ENCODE measurements at places on chromosomes 11 and 22.

- DNase-seq = no peak
Observed at GRCh38 chr11:116700586-116701220, 72.1 kb downstream of the BUD13 start.

- DNase-seq = no peak
Observed at GRCh38 chr22:20140107-20140445, 8.5 kb downstream of the ZDHHC8 start.

DNA sequence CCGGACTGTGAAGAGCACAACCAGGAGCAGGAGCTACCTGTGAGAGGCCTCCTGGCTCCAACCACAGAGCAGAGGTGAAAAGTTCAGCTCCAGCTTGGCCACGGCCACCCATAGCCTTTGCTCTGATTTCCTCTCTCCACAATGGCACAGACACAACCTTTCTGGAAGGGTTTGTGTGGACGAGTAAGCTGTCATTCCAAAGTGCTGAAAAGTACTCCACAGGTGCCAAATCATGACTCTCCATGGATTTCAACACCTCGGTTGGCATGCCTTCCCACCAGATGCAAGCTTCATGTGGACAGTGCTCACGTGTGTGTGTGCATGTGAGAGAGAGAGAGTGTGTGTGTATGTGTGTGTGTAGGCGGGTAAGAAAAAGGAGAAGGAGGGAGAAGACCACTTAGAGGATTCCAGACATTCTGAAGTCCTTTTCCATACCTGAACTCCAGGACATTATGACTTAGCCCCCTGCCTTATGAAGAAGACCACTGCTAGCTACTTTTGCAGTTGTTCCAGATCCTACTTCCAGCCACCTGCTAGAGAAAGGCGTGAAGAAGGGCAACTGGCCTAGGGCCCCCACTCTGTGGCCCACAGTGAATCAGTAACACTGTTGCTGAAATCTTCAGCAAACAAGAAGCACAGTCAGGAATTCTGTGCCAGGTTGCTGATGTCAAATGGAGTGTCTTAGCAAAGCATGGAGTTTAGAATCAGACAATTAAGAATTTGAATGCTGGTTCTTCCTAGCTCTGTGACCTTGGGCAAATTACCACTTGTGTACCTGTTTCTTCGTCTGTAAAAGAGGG is 13.9 kb upstream of the NAV2 start:
- DNase-seq = no peak

GRCh38 chr11:104572279-104572678 is 326.0 kb downstream of the CASP12 start:
- no peak for DNase-seq

DNA sequence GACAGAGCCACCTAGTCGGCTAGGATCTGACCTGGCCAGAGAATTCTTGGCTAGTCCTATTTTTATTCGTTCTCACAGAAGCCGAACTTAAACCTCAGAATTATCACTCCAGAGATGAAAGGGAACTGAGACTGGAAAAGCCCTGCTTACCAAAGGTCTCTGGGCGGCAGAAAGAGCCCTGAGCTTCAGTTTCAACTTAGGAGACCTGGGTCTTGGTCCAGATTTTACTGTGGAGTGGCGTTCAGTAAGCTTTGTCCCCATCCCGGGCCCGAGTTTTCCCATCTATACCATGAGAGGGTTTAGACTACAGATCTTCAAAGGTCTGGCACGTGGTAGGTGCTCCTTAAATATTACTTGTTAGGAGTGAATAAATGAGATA is 516 bp downstream of the NEU3 start:
- DNase-seq = no peak

- no peak for DNase-seq
Observed at GRCh38 chr22:32378707-32379272, 21.1 kb downstream of the RFPL3 start.

DNA sequence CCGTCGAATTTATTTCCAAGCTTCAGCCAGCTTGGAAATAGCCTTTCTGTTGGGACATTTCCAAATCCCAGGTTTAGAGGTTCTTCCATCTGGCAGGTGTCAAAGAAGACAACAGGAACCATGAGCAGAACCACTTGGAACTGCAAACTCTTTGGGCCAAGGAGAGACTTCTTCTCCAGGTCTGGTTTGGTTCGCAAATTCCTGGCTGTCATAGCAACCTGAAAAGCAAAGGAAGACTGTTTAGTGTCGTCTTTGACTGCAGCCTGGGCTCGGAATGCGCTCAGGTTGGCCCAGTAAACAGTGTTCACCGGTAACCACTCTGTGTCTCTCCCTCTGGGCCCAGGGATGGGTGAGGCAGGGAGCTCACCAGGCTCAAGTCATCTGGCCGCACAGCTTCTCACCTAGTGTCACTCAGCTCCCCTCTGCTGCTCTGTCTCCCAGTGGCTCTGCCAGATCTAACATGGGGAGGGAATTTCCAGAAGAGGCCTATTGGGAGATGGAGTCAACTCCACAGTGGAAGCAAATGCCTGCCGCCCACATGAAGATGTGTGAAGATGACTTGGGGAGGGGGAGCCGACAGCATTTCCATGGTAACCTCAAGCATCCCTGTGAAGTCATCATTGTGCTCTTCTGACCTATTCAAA is 11.9 kb upstream of the CLMP start:
- DNase-seq = no peak

DNA sequence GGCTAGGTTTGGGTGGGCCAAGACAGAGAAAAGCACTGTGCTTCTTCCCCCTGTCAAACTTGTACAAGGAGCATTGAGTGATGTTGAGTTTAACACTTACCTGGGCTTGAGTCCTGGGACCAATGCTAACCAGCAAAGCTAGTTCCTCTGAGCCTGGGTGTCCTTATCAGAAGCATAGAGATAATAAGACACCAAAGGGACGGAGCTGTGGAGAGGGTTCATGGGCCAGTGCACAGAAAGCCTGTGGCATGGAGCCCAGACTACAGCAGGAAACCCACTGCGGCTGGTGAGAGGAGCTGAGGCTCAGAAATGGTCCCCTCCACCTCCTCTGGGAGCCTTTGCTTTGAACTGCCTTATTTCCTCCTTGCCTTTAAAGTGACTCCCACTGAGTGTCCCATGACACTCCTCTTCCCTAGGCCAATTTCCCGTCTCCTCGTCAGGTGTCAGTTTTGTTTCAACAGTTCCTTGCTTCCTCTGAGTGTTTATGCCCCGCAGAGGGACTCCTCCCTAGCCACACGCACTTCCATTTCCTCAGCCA is 9.4 kb downstream of the SLCO2B1 start:
- DNase-seq = no peak

DNA sequence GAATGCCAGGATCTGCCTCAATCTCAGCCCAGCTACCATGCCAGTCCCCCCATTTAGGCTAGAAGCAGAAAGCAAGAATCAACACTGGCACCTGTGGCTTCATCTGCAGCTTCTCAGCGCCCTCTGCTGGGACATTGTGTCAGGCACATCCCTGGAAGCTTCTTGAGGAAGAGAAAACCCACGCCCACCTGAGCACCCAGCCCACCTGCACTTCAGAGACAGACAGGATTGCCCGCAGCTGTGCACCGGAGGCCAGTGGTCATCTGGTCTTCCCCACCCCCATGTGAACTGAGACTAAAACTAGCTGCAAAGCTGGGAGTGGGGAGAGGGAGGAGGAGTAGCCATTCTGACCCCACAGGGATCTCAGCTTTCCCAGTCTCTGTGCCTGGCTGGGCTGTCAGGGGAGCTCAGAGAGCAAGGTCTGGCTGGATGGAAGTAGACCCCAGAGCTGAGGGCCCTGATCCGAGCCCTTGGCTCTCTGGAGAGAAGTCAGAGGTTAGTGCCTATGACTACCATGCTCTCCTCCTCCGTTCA is 66.8 kb downstream of the FEZ1 start:
- DNase-seq = no peak

GRCh38 chr22:38843201-38843656 is 599 bp downstream of the NPTXR start:
- DNase-seq = no peak

DNA sequence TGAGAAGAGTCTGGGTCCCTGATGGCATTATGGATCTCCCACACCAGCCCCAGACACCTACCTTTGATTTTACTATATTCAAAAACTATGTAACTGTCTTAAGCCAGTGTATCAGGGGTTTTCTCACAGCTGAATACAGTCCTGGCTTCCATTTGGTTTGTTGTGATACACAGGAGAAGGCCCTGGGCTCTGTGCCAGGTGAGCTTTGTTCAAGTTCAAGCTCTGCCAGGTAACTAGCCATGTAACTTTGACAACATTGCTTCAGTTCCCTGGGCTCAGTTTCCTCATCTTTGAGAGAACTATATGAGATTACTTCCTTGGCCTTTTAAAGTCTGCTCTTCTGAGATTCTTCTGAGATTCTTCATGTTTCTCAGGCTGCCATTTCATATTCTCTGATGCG is 327.5 kb upstream of the TENM4 start:
- DNase-seq = no peak

DNA sequence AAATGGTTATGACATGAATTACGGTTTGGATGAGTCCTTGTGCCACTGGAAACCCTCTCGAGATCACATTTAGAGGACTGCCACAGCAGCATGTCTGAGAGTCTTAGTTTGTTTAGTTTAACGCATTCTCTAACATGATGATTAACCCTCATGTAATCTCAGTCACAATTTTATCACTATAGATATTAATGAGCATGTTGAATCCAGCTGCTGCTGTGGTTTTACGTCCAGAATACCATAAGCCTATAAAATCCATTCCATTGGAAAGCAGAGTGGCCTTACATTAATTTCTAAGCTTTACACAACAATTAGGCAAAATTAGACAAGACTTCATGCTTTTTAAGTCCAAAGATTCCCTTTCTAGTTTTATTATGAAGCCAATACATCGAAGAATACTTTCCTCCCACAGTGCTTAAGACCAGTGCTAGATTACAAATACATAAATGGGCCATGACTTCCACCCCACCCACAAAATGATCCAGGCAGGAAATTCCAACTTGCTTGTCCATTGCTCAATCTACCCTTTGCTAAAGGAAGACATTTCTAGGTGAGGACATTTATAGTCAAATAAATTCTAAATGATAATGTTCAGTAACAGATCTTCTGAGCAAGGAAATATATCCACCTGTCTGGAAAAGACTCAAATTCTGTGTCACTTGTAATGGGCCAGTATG is 3.5 kb upstream of the ELMOD1 start:
- DNase-seq = no peak

DNA sequence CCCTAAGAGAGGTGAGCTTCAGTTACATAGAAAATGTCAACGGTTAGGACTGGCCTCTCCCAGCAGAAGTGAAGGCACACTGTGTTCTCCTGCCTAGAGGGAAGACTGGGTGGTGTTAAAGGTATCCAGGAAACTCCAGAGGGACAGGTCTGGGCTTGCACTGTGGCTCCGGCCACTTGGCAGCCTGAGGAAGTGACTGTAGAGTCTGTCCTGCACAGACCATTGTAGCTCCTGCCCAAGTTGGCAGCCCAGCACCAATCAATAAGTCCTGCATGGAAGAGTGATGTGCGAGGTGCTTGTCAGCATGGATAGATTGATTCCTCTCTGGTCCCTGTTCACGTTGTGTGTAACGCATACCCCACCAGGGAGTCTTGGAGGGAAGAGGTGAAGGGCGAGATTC is 284.8 kb downstream of the TENM4 start:
- no peak for DNase-seq

DNA sequence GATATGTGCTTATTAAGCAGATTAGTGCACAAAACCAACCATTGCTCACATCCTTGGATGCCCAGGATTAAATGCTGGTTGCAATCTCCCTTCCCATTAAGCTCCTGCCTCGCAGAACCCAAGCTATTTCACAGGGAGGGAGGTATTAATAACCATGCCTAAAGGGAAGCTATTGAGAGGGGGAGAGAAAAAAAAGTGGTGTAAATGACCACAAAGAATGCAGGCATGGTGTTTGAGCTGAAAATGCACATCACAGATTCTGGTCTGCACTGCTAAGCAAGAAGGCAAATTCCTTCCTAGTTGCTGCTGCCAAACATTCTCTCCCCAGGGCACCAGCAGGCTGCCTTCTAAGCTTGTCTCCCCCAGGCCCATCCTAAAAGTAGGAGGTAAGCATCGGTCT is 92.0 kb upstream of the ISX start:
- no peak for DNase-seq

DNA sequence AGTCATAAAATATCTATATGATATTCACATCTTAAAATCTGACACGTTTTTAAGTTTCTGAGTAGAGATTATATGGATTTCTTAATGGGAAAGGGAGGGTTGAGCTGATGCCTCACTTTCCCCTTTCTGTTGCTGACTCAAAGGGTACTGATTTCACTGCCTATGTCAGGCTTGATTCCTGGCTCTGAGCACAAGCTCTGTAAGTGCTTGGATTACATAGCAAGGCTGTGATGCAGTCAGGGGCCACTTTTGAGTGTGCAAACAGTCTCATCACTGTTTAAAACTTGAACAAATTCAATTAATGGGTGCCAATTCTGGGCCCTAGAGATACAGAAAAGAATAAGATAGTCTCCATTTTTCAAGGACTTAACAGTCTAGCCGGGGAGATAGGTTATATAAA is 14.4 kb downstream of the ATXN10 start:
- no peak for DNase-seq

DNA sequence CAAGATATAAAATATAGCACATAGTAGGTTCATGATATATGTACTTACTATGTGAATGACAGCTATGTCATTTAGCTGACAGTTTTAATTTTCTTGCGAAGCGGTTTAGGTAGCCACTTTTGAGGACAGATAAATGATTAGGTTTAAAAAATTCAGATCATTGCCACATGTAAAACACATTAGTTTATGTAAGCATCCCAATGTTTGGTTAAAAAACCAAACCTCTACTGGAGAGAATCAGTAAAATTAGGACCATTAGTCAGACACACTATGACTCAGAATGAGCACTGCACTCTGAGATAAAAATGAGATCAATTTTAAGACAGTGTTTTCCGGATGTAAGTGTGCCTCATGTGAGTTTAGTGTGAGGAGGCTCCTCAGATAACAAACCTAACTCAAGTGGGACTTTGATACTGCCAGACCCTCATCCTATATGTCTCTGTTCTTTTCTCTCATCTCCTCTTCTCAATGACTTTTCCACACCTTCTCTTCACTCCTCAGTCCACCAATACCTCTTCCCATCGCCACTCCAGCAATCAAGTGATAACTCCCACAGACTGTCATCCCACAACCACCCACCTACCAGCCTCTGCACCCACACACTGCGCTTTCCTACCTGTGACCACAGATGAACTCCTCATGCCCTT is 6.8 kb upstream of the OR2AT4 start:
- DNase-seq = no peak

- no peak for DNase-seq
Observed at GRCh38 chr11:122287401-122287800, 171.4 kb upstream of the BLID start.

DNA sequence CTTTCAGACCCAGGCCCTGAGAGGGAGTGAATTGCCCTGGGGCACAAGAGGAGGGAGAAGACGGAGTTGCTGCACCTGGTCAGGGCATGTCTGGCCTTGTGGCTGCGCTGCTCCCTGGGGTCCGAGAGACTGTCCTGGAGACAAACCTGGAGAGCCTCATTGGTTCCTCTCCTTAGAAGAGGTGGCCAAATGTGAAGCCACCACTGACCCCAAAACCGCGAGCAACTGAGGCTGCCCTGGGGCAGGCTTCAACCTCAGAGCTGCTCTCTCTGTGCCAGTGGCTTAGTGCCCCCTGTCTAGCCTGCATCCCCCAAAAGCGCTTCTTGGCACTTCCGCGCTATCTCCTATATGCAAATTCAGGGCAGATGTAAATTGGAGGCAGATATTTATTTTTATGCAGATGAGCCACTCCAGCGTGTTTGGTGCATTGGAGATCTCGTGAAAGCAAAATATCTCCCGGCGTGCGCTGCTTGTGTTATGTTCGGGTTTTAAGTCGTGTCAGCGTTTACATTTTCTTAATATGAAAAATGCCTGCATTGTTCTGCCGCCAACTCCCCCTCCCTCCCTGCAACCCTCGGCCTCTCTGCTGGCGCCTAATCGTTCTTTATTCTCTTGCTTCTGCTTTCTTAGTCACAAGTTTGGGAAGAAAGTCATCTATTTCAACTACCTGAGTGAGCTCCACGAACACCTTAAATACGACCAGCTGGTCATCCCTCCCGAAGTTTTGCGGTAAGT is 69.5 kb downstream of the ARHGAP8 start:
- no peak for DNase-seq

Data from activated CD4-positive, alpha-beta T cell treated with anti-CD3 and anti-CD28 coated beads, Interleukin-2, amount 50 U/mL, for 24 hours (primary cell).